ENCODE measurements at places on chromosomes 11 and 22.

DNA sequence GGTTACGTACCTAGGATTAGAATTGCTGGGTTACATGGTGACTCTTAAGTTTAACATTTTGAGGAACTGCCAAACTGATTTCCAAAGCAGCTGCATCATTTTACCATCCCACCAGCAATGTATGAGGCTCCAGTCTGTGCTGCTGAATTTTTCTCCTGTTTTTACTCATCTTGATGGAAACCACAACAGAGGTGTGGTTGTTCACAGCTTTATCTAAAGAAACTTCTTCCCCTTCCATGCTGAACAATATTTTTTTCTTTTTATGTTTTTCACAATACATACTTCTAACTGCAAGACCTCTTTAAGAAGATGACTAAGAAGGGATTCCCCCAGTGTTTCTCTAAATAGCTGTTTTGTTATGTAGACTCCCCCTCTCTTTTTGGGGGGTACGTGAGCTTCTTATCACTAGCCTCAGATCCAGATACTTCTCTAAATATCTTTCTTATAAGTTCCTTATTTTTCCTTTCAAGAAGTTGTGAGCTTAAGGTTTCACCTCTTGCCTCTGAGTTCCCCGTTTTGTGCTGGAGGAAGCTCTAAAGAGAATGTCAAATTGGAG, 24.0 kb downstream of the TCP11L1 start:
- DNase-seq = no peak

- DNase-seq = no peak
Observed at GRCh38 chr22:36649066-36649465, 54.5 kb downstream of the CACNG2 start.

- no peak for DNase-seq
Observed at GRCh38 chr11:71281831-71282230, 29.5 kb upstream of the SHANK2 start.

GRCh38 chr11:120001178-120002090, 136.5 kb downstream of the TRIM29 start:
- DNase-seq = peak; percentile 9

DNA sequence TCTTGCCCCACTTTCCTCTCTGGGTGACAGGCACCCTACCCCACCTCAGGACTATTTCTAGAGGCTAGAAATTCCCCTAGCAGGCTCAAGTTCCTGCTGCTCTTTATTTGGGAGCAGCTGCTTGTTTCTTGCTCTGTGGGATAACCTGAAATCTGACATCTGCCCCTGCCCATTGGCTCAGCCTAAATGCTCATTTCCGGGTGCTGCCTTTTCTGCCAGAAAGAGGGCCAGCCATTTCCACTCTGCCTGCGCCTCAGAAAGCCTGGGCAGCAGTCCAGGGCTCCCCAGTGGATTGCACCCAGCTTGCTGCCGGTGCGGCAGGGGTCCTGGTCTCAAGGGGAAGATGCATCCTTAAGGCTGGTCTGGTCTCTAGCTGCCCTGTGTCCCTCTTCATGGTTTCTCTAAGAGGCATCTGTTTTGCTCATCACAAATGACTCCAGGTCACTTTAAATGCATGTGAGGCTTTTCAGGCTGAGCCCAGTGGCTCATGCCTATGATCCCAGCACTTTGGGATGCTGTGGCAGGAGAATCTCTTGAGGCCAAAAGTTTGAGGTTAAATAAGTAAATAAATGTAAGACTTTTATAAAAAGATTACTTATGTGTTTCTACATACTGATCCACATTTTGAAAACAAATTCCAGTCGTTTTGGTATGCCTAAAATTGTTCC, 10.3 kb upstream of the PNPLA5 start:
- DNase-seq = no peak

- DNase-seq = no peak
Observed at GRCh38 chr22:44730490-44731356, 21.7 kb upstream of the ARHGAP8 start.

DNA sequence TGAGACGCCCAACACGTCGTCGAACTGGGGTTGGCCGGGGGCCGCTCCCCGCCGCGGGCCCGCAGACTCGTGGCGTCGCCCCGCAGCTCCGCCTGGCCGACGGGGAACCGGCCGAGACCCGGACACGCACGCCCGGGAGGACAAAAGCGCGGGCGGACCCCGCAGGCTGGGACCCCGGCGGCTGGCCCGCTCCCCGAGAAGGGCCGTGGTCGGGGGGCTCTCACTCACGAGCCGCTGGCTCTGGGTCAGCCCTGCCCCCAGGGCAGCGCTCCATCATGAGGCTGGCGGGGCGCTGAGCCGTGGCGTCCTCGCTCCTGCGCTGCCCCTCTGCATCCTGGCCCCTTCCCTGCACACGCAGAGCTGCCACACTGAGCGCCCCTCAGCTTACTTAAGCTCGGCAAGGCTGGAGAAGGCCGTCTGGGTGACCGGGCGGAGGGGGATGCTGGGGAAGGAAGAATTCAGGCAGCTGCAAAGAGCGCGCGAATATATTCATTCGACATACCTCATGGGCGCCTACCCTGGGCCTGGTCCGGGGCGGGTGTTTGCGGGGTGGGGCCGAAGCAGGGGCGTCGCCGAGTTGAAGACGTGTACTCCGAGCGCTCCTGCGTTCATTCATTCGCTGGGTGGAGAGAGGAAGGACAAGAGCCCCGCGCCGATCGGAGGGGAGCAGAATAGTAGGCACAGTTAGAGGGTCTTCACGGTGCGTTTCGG, 579 bp upstream of the CYB5R2 start:
- DNase-seq = peak; percentile 40

- peak; percentile 5 for DNase-seq
Observed at GRCh38 chr22:36816636-36817524, at the start of gene PVALB. TSS of gene PVALB (minus strand) at chr22:36817035. CDS start at chr22:36817005, 30 bp downstream.

Measured in NCI-H774 (cell line).